Left ventricle myocardium inferior (tissue), 1 donor: ENCODE measurements at places on chromosomes 3 and 15.

DNA sequence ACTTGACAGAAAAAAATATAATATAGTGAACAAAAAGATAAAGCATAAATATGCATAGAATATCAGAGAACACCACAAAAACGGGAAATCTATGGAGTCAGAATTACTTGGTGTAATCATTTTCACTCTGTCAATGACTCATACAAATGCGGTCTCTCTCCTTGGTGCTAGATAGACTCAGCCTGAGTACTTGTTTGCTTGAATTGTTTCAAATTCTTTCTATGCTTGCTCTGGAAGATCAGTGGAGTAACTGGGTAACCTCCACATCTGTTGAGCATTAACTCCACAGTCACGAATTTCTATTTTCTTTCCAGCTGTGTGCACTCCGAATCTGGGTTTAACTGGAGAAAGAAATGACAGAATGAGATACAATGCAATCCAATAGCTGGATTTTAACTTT is 760.4 kb downstream of the ZPLD1 start:
- no peak for DNase-seq

DNA sequence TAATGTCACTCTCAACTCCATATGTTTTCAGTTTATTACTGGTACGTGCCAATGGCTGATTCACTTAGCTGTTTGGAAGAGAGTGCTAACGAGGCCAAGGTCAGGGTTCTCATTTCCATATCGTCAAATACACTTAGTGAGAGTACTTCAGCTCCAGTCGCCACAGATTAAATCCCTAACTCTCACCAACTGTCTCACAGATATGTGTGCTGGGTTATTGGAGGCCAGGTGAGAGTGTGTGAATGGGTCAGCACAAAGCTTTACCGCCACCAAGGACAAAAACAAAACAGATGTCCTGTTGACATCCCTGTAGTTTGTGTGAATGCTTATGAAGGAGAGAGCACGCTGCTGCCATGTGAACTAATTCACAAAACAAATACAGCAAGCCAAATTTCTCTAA is 133.5 kb upstream of the TBL1XR1 start:
- DNase-seq: no peak

GRCh38 chr3:100603469-100603868 is 5.9 kb upstream of the ADGRG7 start:
- DNase-seq: no peak

DNA sequence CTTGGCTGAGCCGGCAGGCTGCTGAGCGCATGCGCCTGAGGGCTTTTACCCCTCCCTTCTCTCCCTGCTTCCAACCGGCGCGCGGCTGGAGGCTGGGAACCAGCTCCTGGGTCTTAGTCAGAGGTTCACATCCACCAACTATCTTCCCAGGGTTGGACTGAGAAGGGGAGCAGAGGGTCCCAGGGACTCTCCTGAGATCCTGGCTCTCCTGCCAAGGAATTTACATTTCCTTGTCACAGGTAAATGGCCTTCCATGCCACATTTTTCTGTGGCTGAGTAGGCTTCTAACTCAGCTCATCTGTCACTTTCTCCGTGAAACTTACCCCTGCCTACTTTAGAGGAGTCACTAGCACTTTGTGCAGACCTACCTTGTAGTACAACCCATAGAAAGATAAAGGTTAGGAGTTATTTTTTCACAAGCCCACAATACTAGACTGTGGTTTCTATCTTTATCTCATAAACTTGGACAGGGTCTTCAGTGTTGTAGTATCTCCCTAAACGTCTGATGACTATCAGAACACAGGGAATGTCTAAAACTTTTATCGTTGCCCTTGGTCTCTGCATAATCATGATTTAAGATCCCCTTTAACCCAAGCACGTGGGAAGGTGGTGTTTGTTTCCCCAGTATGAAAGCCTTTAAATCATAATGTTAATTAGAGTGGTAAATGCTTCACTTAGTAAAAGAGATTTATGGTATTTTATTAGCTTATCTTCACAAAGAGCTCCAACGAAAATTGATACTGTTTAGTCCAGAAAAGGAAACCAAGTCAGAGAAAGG is 638 bp upstream of the TBC1D5 start:
- no peak for DNase-seq

DNA sequence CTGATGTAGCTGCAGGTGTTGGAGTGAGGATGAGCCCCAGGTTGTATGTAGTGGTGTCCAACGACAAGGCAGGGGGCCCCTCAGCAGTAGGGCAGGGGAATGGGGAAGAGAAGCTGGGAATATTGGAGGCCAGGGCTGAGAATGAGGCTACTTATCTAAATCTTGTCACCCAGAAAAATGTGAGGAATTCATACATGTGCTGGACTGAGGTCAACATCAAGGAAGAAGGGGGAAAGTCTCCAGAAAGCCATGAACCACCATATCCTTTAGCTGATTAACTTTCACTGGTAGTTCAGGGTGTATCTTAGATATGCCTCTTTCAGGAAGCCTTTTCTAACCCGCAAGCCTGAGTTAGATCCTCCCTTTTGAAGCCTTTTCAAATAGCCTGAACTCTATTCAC is 22.6 kb upstream of the FSTL1 start:
- no peak for DNase-seq

- no peak for DNase-seq
These were observed 37.5 kb downstream of the ARHGAP31 start for GRCh38 chr3:119331661-119332060.

DNA sequence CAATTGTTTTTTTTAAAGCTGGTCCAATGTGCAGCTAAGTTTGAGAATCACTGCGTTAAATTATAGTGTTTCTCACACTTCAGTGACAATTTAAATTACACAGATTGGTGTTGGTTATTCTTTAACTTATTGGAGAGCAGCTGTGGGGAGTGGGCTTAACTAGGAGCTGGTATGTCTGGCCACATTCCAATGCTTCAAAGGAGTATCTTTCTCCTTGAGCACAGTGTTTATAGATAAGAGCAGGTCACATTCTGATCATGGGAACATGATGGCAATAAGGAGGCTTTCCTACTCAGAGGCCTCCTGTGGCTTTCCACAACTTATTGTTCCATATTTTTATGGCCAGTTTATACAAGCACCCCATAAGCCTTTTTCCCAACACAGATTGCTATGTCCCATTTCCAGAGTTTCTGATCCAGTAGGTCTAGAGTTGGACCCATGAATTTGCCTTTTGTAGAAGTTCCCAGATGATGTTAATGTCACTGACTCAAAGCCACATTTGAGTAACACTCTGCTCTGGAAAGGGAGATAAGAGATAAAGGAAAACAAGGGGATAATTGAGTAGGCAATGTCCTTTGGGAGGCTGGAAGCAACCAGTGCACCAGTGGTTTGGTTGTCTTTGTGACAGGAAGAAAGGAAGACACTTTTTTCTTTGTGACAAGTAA is 33.0 kb upstream of the PLSCR4 start:
- DNase-seq: no peak

DNA sequence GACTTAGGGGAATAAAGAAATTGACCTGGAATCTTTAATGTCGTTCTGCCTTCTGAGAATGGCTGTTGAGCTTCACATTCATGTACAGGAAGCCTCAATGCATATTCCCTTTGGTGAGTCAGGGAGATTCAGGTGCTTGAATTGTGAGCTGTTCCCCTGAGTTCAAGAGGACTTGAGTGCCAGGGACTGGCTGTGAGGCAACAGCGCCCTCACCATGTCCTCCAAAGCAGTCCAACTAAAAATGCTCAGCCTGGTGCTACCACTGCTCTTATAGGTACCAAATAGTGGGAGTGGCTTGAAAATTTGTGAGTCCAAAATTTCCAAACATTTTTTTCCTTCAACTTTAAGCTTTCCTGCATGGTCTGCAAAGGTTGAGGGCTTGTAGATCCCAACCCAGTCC is 54.1 kb downstream of the LEO1 start:
- no peak for DNase-seq

DNA sequence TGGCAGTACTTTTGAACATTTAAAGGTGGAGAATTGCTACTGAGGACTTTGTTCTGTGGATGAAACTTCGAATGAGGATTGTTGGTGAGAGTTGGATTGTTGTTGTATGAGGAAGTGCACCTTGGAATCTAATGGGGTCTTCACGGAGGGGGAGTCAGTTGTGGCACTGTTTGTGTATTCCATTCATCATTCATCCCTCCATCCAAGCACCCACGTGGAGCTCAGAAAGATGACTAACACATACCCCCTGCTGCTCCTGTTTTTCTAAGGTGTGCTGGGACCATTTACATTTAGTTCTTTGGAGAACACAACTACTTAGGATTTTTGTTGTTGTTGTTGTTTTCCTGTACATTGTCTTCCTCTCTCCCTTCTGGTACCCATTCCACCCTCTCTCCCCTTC is 122.6 kb downstream of the IGF1R start:
- DNase-seq: no peak
